ENCODE measurements at places on chromosomes 6 and 20.

DNA sequence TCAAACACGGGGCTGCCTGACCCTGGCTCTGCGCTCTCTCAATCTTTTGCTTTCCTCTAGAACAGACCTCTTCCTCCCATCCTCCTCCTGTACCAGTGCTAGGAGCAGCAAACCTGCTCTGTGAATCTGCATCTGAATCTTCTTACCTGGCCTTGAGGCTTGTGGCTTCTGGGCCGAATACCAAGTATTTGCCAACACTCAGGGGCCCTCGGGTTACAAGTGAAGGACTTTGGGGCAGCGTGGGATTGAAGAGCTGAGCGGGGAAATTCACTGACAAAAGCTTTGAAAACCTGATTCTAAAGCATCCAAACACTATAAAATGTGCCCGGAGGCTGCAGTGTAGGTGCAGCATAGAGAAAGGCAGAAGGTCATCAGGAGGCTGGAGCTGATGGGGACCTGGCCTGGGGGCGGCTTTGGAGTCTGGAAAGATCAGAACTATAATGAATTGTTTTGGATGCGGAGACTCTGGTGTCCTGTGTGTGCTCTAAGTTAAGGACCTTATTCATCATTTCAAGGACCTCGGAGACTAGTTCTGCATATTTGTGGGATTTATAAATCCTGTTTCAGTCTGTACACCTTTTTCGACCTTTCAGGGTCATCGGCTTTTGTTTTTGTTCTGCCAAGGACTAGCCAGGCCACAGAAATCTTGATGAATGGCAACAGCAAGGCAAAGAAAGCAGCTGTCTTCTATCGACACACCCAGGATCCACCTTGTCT, 16.4 kb upstream of the IGF2R start:
- DNase-seq = no peak

DNA sequence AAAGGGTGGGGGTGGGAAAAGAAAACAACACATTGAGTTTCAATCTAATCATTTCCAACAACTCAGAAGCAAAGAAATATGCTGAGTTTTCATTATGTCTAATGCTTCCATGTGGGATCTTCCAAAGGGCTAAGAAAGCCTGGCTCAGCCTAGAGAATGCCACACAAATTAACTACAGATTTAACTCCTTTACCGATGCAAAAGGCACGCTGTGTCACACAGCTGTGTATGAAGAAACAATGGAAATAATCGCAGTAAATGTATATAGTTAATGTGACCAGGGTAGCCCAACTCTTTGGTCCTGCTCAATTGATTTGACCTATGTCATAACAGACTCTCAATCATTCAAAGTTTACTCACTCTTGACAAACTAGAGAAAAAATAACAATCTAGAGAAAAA, 17.8 kb downstream of the B4GALT5 start:
- no peak for DNase-seq

DNA sequence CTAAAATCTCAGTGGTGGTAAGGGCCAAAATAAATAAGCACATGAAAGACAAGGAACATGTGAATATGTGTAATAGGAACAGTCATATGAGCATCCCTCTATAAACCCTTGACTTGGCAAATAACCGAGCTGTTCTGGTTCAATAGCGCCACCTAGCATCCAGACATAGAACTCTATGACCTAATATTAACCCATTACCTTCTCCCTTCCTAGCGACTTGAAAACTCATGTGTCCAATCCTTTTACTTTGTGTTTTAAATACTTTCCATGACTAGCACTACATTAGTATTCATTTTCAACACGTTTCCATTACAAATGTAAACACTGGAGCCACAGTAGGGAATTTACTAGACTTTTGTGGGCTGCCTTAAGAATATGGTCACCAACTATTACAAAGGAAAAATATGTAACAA, 279.7 kb downstream of the UST start:
- DNase-seq = peak; percentile 91

DNA sequence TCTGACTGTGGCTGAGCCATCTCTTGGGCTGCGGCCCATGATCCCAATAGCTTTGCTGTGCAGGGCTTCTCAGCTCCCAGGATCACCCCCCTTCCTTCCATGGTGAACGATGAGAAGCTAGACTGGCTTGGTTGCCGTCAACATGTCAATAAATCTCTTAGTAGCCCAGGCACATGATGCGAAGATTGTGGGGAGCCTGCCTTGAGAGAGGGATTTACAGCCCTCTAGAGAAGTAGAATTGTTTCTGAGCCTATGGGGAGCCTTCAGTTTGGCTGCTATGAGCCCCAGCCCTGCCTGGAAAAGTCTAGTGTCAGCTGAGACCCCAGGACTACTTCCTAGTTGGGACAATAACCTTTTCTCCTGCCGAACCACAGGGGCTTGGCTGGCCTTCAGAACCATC, 3.3 kb upstream of the PIGT start:
- DNase-seq = no peak

DNA sequence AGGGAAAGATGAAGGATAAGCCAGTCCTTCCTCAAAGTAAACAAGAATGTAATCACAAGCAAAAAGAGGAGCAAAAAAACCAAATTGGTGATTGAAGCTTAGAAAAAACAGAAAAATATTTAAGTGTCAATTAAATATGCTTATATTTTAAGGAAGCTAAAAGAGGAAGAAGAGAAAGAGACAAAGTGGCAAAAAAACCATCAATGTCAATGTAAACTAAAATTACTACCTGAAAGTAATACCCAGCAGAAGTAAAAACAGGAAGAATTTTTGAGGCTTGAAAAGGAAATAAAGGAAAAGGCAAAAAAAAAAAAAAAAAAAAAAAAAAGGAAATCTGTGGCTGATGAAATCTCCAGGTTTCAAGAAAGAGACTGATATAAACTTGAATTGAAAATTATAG, 36.2 kb upstream of the OGFRL1 start:
- DNase-seq = no peak

DNA sequence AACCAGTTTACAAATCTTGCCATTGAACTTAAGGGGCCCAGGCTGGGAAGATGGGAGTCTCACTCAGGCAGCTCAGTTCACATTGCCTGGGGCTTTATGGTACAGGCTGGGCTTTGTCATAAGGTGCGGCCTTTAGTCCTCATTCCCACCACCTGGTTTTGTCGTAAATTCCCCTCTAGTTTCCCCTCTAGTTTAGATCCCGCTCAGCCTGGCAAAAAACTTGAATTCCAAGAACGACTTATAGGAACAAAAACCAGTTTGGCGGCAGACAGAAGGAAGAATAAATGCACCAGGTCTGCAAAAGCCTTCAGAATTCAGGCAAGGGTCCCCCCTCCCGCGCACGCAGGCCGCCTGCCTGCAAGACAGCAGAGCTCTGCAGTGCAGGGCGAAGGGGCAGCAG, 4.1 kb downstream of the BMP7 start:
- no peak for DNase-seq

DNA sequence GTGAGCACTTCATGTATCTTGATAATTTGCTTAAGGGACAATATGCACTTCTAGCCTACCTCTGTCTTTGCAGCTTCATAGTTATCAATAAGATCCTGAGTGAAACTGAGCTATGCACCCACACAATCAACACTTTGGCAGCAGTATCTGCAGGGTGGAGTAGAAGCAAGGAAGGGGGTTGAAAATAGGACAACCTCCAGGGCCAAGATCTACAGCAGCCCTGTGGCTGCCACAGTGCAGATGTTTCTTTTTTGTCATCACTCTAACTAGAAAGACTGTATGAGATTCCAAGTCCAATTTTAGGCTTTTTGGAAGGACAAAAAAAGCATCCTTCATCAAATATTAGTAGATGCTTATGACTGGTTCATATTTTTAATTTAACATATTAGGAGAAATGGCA, 336.1 kb upstream of the CITED2 start:
- DNase-seq = no peak

DNA sequence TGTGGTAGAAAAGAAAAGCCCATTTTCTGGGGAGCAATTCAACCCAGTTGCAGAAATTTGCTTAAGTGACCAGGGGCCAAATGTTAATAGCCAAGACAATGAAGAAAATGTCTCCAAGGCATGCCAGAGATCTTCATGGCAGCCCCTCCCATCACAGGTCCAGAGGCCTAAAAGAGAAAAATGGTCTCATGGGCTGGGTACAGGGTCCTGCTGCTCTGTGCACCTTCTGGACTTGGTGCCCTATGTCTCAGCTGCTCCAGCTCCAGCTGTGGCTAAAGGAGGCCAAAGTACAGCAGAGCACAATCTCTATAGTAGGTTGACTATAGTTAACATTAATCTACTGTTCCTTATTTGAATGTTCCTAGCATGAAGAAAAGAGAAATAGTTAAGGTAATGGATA, 44.7 kb downstream of the FRK start:
- no peak for DNase-seq

- no peak for DNase-seq
Measured at GRCh38 chr6:167786853-167787675, 39.6 kb upstream of the AFDN start.

DNA sequence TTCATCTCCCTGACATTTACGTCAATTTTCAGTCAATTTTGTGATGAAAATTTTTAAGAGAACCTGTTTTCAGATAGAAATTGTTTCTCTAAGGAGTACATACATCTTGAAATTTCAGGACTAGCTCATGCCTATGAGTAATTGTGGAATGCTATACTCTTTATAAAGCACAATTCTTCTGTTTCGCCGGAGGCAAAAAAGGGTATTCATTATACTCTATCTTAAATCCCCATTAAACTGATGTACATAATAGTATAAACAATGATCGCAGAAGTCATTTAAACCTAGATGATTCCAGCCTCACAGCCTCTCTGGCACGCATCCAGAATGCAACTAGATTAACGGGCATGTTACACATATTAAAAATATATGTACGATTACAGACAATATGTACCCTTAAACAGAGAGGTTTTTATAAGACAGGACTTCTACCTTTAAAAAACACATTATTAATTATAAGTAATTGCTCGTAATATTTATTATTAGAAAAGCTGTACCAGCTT, 62.6 kb downstream of the NRSN1 start:
- DNase-seq = no peak

- DNase-seq = no peak
Measured at GRCh38 chr20:32829311-32830005, 9.7 kb downstream of the MAPRE1 start.

GRCh38 chr20:63159826-63160640, 55.9 kb downstream of the YTHDF1 start:
- DNase-seq = no peak

DNA sequence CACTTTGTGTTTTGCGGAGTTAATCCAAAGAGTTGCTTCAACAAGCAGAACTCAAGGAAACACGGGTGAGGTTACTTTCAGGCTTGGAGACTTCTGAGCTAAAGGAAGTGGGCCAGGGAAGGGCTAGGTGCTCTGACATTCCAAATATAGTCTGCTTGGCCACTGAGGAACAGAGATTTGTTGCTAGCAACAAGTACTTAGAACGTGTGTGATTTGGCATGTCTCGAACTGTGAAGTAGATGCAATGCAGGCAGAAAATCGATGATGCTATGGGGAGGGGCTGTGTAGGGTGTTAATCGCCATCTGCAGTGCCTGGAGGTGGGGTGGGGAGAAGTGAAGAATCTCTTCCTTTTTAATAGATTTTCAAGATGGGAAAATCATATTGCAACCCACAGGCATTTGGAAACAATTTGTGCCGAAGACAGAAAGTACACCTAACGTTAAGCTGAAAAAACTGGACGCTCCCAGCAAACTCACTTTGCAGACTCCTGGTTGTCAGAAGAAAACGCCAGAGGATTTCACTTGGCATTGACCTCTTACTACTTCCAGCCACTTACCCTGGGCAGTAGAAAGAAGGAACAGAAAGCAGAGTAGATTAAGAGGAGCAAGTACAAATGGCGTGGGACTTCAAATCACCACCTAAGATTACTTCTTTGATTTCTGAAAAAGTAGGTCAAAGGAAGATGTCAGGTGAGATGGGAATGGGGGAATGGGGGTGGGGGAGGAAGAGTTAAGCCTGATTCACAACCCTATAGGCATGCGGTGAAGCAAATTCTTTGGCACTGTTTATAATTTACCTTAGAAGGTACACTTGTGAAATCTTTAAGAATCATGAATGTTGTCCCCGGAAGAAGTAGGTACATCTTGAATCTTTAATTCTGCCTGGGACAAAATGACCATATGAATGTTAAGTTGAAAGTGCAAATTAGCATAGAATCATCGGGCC, 314.1 kb downstream of the CD83 start:
- no peak for DNase-seq

DNA sequence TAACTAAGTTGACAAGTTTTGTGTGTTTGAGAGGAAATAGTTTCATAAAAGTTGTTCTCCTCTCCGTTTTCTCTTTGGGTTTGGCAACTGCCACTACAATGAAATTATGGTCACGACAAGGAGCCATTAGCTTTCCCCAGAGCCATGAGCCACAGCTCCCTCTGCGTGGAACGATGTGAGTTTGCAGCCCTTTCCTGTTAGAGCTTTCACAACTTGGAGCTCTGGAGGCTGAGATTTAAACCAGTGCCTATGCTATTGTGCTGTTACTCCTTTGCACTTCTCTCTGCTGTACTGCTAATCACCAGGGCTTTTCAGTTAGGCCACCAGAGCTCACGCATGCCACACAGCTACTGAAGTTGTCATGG, 29.3 kb upstream of the TXNDC5 start:
- no peak for DNase-seq

DNA sequence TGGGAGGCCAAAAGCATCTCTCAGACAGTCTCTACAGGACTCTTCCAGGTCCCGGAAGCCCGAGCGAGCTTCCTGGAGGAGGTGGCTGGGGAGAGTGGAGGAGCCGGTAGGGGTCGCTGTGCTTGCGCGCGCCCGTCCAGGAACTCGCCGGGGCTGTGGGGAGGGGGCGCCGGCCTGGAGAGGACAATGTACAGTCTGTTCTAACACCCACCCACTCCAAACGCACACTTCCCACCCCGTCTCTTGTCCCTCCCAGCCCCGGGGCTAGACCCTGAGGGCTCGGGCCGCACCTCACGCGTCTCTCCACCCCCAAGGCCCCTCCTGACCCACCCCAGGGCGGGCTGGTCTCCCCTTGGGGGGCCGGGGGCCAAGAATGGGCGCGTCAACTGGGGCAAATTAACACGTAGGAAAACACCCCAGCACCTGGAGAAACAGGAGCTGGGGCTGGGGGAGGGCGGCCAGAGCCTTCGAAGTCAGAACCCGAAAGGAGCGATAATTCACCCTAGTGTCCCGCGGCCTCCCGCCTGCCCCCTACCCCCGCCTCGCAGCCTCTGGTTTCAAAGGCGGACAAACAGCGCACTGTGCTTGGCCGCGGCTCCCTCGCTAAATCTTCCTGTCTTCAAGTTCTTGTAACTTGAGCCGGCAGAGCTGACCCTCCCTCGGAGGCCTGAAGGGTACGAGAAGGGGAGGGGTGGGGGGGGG, 103.2 kb upstream of the FOXP4 start:
- no peak for DNase-seq

DNA sequence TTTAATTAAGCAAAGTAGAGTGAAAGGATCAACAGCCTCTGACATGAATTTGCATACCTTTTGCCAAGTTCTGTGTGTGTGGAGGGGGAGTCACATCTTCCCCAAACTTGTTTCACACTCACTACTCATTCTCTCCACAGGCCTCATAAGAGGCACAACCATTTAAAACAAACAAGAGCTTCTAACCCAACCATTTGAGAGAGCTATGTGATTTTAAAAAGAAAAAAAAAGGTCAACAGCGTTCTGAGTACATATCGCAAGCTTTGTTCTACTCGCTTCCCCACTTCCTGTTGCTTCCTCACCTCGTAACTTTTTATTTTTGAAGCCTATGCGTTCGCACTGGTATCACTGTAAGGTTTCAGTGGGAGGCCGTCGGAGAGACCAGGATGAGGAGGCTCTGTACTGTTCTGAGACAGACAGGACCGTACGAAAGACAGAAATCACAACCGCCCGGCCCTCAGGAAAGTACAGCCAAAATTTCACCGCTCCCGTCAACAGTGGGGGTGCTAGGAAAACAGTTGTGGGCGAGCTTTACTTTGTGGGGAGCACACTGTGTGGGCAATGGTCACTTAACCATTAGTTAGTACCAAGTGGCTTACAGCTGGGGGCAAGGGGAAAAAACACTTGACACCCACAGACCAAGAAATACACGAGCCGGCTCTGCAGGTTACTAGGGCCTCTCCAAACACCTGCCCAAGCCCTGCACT, 61.3 kb downstream of the TRERF1 start:
- no peak for DNase-seq

All from astrocyte of the cerebellum (primary cell).